ENCODE measurements at places on chromosomes 1 and 21.

GRCh38 chr21:41966041-41966833 lies 12.4 kb upstream of the C2CD2 start:
- no peak for DNase-seq

DNA sequence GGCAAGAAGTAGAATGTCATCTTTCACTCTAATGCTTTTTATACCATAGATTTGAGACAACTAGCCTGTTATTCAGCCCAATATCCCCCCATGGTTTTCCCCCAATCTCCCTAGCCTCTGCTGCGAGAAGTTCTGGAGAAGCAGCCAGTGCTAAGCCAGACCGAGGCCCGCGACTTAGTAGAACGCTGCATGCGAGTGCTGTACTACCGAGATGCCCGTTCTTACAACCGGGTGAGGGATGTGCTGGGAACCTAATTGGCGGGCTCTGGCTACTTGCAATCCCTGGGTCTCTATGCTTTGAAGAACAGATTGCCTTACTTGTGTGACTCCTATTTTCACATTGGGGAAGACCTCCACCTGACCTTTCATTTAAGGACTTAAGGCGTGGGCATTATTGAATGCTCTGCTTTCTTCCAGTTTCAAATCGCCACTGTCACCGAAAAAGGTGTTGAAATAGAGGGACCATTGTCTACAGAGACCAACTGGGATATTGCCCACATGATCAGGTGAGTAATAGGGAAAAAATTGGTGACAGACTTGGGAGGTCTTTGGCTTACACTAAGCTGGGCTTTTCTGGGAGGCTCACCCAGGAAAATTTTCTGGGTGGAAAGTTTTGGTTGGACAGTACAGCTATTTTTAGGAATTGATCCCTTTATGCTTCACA lies 1.9 kb downstream of the PSMB4 start:
- no peak for DNase-seq

GRCh38 chr1:57711326-57711725 lies 287.5 kb upstream of the DAB1 start:
- DNase-seq = no peak

DNA sequence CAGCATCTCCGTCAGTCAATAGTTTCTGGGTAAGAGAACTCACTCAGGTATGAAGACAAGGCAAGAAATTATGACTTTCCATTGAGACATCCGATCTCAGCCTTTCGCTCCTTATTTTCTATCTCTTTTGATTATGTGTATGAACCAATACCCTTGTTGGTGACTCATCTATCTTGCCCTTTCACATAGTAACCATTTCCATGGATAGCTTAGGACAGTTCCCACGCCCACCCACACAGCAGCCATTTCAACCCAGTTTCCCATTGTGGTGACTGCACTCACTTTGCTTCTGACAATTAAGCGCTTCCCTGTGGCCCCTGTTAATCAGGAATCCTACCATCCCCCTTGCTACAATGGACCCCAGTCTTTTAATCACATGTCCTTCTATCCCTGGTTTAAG lies 210.6 kb upstream of the ADGRL2 start:
- DNase-seq = no peak

DNA sequence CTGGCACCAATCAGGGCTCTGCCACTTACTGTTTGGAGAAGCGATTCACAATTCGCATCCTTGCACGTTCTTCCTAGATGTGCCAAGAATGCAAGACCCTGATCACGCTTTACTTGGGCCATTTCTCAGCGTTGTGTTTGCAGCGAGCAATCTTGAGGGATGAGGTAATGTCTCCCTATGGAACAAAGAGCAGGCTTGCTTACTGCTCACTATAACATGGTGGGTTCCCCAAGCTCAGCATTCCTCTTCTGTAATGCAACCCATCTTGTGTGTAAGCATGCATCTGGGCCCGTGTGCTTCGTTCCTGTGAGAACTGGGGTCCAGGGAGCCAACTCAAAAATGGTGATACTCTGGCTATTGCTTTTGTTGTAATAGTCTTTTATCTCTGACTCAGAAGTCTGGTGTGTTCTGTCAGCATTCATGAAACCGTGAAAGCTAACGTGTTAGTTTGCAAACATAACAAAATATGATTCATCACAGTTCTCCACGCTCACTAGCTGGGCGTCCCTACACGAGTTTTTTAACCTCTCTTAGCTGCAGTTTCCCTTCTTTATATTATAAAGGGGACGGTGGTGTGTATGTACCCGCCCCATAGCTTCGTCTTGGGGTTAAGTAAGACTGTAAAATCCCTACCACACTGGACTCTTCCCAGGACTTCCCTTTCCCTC lies 33.3 kb downstream of the DNTTIP2 start:
- DNase-seq = no peak

DNA sequence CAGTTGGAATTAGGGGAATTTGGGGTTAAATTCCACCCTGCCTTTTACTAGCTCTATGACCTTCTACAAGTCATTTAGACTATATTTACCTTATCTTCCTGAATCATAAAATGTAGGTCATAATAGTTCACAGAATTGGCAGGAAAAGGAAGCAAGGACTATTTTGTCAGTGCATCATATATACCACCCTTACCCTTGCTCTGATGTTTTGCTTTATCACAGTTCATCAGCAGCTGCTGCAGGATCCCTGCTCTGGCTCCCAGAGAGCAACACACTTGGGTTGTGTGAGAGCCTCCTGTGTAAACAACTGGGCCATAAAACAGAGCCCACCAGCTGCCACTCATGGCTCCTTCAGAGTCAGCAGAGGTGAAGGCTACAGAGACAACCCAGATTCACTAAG lies 631.6 kb upstream of the CAMK1G start:
- DNase-seq = no peak

- no peak for DNase-seq
These were observed 4.9 kb downstream of the SMYD2 start for GRCh38 chr1:214285610-214286440.

GRCh38 chr1:17348593-17349234 lies 23.3 kb upstream of the PADI6 start:
- DNase-seq = peak; percentile 65

DNA sequence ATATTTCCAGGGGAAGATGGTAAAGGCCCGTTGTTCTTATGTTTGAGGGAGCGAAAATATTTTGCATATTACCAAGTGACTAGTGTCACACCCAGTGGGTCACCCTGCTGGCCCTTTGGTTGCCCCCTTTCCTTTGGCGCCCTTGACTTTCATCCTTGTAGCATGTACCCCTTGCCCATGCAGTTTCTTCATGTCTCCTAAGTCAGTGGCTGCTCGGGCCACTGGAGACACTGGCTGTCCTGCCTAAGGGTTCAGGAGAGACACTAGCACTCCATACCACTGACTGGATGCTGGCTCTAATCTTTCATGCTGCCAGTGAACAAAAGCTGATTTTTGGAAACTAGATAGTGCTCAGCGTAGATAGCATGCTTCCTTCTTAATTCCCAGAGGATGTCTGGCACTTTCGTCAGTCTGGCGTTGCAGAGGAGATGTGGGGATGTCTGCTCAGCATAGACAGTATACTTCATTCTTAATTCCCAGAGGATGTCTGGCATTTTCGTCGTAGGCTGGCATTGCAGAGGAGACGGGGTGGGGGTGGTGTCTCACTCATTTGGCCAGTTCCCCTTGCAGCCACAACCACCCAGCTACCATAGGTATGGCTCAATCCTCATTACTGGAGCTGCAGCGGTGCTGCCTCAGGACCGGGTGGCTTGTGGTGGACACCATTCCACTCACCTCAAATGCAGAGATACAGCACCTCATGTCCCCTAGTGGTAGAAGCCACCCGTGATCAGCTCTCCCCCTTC lies 770.9 kb upstream of the TPTE start:
- DNase-seq = no peak

DNA sequence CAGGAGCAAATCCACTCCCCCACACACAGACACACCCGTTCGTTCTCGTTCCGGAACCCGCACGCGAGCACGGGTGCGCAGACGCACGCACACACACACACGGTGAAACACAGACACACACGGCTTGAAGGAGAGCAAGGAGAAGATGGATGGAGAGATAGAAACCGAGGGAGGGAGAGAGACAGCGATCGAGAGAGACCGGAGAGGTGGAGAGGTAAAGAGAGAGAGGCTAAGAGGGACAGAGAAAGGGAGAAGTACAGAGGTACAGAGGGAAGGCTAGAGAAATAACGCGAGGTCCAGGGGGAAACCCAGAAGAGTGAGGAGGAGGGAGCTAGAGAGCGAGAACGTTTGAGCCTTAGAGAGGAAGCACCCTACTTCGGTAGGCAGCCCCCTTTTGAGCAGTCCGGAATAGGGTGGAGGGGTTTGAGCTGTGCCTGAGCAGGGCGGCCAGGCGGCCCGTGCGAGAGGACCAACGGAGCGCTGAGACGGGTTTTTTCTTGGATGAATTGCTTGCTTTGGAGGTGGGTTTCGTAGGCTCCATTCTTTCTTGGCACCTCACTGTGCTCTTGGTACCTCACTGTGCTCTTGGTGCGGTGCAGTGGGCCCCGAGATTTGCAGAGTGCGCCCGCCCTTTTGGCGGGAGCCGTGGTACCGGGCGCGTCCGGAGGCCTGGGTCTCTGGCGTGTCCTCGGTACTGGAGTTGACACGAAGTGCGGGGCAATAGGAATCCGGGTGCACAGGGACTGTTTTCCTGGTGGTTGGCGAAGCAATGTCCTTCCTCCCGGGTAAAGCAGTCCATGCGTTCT lies 88.4 kb upstream of the RHOU start:
- DNase-seq = no peak

GRCh38 chr1:77504986-77505385 lies 177.5 kb downstream of the ZZZ3 start:
- DNase-seq = no peak

- DNase-seq = no peak
These were observed 70.3 kb downstream of the SERINC2 start for GRCh38 chr1:31483012-31483946.

- no peak for DNase-seq
These were observed 81.5 kb downstream of the GLIS1 start for GRCh38 chr1:53657531-53657805.

DNA sequence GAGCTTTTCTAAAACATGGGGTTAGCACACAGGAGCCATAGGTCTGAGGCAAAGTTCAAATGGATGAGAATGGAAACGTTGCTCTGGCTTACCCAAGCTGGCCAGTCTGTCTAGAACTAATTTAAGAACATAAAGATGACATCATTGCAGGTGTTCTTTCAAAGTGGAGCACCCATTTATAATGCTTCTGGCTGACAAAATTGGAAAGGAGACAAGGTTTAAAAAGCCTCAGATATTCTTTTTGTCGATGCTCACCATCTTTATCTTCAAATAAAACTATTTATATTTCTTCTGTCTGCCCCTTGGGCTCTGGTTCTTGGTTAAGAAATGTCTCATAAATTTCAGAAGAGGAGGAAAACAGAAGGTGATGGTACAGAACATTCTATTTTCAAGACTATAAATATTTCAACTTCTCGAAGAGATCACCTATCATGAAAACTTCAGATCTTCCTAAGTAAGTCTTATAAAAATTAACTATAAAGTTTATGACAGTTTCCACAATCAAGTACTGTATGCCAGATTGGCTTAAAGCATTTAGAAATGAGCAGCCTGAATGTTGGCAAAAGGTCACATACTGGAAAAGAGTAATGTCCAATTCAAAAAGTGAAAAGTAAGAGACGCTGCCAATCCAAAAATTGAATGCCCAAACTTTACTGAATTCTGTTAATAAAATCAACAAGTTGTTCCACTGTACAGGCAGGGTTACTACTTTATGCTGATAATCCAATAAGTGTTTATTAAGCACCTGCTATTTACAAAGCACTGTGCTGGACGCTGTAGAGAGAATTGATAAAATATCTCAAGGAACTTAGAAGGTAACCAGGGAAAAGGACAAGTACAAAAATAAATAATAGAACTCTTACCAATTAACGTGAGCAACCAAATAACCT lies 92.0 kb downstream of the ETS2 start:
- no peak for DNase-seq

DNA sequence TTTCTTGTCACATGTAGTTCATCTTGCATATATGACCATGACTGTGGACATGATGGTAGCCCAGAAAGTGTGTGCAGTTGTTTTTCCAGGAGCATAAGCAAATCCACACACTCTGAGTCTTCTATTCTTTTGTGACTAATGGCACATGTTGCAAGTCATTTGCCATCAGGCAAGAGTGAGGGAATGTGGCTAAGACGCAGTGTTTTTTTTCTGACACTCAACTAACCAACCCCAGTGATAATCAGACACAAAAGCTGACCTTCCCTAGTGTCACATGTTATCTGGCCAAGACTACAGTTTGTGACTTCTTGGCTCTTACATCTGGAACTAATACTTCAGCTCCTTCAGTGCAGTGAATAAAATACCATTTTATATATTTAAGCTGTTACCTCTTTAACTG lies 108.8 kb downstream of the ITSN1 start:
- DNase-seq = no peak

- DNase-seq = no peak
These were observed 143.5 kb downstream of the C1orf94 start for GRCh38 chr1:34320053-34320669.

DNA sequence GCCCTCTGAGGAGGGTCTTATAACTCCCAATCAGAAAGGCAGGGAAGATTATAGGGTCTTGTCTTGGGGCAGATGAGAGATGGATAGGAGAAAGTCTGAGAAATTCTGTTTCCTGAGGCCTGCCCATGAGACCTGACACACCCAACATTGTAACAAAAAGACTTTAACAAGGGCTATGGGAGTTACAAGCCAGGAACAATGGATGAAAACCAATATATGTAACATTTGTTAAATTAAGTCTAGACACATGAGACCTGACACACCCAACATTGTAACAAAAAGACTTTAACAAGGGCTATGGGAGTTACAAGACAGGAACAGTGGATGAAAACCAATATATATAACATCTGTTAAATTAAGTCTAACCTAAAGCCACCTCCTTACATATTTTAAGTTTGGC lies 21.8 kb downstream of the NRDC start:
- DNase-seq = no peak

DNA sequence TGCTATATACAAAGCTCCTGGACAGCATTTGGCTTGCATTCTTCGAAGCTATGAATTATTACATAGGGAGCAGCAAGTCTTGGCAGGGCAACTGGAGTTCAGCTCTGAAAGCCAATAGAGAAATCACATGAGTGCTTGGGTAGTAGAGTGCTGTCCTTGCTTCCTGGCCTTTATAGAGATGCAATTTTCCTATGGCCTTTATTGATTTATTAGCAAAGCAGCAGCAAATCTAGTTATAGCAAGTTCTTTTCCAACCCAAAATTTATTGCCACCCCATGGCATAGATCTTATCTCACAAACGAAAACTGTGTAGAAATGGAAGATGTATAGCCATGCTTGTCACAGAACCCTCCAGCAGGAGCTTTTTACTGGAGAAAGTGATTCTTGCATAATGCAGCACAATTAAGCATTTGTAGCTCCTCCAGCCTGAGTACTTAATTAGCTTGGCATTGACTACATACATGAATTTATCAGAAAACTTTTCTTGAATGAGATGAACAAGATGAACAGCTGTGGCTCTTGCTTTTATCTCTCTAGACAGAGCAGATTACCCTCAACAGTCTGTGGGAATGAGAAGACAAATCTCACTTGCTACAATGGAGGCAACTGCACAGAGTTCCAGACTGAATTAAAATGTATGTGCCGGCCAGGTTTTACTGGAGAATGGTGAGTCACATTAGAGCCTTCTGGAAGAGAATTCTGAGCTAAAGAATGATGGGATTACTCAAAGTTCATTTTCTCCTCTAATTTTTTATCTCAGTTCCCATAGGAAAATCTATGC lies 170.1 kb downstream of the CRB1 start:
- no peak for DNase-seq

Data from GM12864 (cell line).